Diencephalon (tissue), 1 donor: ENCODE measurements at places on chromosomes 16 and 17. TPM values are rescaled to one million over a fixed set of nuclear protein-coding genes. Genes with fewer than 3 reads are reported as not detected.

ZNF764 gene
- total RNA-seq, result 9.2 TPM

KCNJ18 gene
- not detected for total RNA-seq

TNS4 gene
- not detected for total RNA-seq

NPEPPS gene
- 191 TPM for total RNA-seq

TMED6 gene
- total RNA-seq, result not detected
